GM23248 (cell line): ENCODE measurements at places on chromosomes 6 and 20.

DNA sequence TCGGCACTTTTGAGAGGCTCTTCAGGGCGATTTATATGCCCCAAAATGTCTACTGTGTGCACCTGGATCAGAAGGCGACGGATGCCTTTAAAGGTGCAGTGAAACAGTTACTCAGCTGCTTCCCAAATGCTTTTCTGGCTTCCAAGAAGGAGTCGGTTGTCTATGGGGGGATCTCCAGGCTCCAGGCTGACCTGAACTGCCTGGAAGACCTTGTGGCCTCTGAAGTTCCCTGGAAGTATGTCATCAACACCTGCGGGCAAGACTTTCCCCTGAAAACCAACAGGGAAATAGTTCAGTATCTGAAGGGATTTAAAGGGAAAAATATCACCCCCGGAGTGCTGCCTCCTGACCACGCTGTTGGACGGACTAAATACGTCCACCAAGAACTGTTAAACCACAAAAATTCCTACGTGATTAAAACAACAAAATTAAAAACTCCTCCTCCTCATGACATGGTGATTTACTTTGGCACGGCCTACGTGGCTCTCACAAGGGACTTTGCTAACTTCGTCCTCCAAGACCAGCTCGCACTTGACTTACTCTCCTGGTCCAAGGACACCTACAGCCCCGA is 8.2 kb downstream of the GCNT2 start:
- DNase-seq, result no peak

DNA sequence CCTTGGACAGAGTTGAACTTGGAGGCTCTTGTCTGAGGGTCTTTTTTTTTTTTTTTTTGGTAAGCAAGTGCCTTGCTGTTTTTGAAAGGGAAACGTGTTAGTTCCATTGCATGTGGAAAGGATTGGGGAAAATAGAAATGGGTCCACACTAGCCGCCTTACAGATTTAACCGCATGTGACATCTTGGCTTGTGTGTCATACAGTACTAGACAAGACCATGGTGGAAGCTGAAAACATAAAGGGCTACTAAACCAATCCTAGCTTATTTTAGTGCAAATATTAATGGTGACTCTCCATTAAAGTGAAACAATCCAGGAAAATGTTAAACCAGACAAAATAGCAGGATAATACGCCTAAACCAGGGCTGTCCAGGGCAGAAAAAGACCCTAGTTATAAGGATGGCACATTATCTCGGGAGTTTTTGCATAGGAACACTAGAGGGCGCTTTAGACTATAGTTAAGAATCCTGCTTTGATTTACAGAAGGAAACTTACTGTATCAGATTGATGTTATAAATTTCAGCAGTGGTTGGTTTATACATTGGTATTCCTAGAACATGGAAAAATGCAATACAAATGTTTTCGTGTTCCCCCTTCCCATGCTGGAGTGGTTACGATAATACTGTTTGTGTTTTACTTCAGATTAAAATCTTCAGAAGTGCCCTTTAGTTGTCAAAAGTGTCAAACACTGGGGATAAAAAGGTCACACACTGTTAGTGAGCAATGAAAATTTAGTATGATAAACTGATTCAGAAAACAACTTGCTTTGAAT is 59.8 kb upstream of the DEK start:
- DNase-seq, result peak; percentile 72

- DNase-seq, result no peak
These were observed 3.6 kb downstream of the MRGBP start for GRCh38 chr20:62799873-62800272.

DNA sequence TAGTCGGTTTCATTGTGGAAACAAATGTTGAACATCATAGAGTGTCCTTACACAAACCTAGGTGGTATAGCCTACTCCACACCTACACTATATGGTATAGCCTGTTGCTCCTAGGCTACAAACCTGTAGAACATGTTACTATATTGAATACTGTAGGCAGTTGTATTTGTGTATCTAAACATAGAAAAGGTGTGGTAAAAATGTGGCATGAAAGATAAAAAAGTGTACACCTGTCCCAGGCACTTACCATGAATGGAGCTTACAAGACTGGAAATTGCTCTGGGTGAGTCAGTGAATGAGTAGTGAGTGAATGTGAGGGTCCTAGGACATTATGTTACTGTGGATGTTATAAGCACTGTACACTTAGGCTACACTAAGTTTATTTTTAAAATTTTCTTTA is 103.0 kb downstream of the ZFAND3 start:
- DNase-seq, result no peak

DNA sequence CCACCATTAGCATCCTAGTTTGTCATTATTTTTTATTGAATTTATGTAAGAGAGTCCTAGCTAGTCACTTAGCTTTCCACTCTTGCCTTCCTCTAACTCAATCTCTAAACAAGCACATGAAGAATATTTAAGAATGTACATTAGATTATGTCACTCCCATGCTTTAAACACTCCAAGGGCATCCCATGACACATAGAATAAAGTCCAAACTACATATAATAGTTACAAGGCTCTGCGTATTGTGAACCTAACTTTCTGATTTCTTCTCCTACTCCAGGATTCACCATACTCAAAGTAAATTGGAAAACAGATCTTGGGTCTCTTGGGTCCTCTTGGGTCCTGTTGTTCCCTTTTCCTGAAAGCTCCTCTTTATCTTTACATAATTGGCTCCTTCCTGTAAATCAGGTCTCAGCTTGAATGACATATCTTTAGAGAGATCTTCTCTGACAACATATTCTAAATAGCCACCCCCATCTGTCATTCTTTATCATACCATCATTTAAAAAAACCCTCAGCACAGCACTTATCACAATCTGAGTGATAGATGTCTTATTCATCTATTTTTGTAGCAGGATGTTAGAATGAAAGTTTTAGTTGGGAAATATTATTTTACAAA is 1042.4 kb upstream of the FLRT3 start:
- no peak for DNase-seq

DNA sequence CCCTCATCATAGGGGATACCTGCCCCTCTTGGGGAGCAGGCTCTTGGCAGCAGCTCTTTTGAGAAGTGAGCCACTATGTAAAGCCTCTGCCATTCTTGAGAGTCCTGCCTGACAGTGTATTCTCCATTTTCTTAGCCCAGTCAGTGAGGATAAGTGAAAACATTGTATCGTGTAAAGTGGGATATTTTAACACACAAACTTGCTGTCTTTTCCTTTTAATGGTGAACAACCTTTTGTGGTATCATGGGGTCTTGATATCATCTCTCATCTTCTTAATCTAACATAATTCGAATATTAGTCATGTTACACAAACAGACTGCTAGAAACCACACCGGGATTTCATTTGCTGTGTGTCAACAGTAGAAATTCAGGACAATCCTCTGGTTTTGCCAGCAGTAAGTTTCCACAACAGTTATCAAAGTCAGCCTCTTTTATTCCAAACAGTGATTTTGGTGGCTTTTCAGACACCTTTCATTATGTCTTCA is 136.2 kb downstream of the HIVEP1 start:
- peak; percentile 67 for DNase-seq

DNA sequence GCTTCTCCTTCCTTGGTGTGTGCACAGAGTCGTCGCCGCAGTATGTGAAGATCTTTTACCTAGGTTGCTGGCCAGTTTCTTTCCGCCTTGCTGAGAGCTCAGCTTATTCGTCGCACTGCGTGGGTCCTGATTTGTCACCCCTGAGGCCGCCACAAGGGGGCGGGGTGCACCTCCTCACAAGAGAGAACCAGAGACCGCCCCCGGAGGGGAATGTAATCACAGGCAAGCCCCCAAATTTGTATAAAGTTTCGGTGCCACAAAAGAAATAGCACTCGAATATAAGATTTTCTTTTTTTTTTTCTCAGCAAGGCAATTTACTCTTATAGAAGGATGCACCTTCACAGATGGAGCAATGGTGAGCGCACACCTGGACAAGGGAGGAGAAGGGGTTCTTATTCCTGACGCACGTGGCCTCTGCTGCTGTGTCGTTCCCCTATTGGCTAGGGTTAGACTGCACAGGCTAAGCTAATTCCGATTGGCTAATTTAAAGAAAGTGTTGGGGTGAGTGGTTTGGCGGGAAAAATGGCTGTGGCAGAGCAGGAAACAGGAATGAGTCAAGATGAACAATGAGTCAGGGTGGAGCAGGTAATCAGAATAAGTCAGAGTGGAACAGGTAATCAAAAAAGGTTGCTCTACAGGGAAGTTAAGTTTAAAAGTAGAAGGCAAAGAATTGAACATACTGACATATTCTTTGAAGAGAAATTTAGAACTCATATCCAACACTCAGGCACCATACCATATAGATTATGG is 19.5 kb downstream of the NCOA3 start:
- DNase-seq, result no peak

DNA sequence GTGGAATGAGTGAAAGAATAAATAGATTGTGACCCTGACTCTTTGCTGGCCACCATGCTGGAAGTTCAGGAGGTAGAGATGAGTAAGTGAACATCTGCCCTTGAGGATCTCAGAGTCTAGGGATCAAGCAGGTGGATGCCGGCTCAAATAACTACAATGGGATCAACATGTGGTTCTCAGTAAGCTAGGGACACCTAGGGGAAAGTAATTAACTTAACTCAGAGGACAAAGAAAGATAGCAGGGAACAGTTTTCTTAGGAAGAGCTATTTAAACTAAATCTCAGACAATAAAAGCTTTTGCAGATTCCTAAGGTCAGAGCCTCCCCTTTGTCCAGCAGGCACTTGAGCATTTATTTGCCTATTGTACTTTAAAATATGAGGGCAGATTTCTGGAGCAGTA is 29.1 kb downstream of the SLC13A3 start:
- DNase-seq, result no peak

- DNase-seq, result no peak
These were observed 3.3 kb downstream of the KCNK5 start for GRCh38 chr6:39225946-39226437.

GRCh38 chr6:66068907-66069306 is 361.9 kb upstream of the EYS start:
- DNase-seq, result no peak
